Heart right ventricle (tissue), 16 donors: ENCODE measurements at places on chromosomes 5 and 9.

DNA sequence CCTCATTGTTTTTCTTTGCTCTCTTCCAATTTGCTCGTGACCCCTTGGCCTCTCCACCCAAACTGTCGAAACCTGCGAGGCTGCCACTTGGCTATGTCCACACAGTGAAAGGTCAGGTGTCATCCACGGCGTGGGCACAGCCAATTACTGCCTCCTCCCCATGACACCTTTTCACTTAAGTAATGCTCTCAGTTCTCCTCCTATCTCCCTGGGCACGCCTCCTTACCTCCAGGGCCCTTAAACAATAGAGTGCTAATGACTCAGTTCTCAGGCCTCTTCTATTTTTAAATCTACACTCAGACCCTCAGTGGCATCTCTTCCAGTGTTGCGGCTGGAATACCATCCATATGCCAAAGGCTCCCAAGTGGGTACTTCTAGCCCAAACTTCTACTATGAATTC, 256.8 kb downstream of the ROR2 start:
- DNase-seq: no peak

- no peak for DNase-seq
These were observed 4.5 kb downstream of the DBN1 start for GRCh38 chr5:177468685-177469628.

- DNase-seq: no peak
These were observed 187.9 kb downstream of the EBF1 start for GRCh38 chr5:158911693-158912363.

DNA sequence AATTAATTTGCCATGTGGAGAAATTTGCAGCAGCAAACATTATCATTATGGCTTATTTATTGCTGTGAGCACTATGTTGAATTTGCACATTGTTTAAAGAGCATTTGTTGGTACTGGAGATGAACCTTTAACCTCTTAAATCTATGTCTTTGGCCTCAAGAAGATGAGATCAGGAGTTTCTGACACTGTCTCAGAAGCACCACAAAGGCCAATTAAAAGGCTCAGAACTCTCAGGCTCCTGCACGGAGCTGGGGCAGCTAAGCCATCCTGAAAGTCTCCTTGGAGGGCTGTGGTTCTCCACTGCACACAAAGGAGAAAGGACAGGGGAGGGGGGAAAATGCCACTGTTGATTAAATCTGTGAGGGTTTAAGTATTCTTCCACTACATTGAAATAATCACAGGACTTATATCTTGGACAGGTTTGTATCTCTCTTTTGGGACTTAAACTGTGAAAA, 33.1 kb downstream of the ZNF366 start:
- no peak for DNase-seq

GRCh38 chr5:166493040-166493439, 1798.4 kb upstream of the WWC1 start:
- no peak for DNase-seq

DNA sequence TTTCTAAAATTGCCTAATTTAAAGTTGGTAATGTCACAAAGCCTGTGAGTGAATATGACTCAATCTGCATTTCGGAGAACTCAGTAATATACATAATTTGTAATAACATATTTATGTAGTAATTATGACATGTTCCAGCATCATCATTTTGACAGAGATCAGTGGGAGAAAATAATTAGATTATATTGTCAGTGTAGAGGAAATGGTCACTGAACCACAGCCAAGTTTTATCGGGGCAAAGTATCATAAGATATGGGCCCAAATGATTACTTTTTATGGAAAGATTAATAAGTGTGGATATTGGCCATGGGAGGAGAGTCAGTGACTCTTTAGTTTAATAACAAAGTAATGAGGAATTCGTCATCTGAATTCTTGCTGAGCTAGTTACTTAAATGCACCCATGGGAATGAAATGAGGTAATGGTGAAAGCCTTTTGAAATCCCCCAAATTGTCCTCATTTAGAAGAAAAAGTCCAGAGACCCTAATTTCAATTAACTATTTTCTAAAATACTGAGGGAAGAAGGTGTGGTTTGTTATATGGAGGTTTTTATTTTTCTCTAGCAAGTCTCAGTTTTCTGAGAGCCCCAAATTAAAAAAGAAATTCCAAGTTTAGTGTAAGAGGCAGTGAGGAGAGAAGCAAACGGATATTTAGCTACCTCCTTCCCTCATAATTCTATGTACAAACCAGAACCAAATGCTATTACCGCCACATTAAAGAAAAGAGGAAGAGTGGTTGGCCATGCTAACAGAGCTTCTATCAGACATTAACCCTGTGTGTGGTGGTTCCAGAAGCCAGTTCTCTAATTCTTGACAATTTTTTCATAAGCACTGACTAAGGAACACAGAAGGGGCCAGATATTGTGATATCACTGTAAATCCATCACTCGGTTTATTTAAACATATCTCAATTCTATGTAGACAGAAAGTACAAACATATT, 37.7 kb upstream of the MRPS30 start:
- no peak for DNase-seq

DNA sequence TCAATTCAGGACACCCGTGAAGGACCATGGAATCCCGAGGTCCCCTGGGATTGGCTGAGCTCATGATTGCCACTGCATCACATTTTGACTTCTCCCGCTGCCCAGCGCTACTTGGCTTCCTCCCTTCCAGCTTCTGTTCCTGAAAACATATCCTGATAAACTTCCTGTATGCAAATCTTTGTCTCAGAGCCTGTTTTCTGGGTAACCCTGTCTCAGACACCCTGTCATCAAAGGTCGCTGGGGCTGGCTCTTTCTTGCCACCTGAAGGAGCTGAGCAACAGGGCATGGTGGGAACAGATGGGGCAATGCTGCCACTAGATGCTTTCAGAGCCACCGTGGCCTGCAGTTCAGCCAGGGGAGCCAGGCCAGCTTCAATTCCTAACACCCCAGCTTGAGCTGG, 154.3 kb upstream of the TBC1D2 start:
- DNase-seq: no peak

GRCh38 chr5:9104571-9105339, 441.1 kb downstream of the SEMA5A start:
- DNase-seq: no peak

DNA sequence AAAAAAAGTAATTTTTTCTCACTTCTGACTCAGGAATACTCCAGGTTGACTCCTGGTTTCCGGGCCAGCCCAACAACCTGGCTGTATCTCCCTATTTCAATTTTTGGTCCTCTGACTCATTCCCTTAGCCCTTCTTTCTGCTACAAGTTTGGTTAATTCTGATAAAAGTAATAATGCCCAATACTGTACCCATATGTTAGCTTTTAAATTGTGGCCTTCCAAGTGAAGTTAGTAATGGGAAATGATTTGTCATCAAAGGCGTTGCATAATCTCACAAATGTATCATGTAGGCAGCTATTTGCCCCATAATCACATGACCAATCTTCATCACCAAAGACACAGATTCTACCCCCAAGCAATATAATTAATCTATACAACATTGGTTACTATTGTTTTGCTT, 31.1 kb upstream of the BNC2 start:
- DNase-seq: no peak

GRCh38 chr5:125551246-125551645, 804.8 kb upstream of the ZNF608 start:
- no peak for DNase-seq

- DNase-seq: no peak
These were observed 37.8 kb upstream of the UNC5A start for GRCh38 chr5:176772271-176773210.

- DNase-seq: no peak
These were observed 189.0 kb downstream of the SEC61B start for GRCh38 chr9:99411068-99411467.

GRCh38 chr5:100691548-100691947, 156.4 kb downstream of the FAM174A start:
- DNase-seq: no peak

- no peak for DNase-seq
These were observed 122.4 kb downstream of the MVB12B start for GRCh38 chr9:126448865-126449577.
